ENCODE measurements at places on chromosomes 5 and 9.

- no peak for DNase-seq
Measured at GRCh38 chr9:112501287-112501686, 14.7 kb downstream of the KIAA1958 start.

DNA sequence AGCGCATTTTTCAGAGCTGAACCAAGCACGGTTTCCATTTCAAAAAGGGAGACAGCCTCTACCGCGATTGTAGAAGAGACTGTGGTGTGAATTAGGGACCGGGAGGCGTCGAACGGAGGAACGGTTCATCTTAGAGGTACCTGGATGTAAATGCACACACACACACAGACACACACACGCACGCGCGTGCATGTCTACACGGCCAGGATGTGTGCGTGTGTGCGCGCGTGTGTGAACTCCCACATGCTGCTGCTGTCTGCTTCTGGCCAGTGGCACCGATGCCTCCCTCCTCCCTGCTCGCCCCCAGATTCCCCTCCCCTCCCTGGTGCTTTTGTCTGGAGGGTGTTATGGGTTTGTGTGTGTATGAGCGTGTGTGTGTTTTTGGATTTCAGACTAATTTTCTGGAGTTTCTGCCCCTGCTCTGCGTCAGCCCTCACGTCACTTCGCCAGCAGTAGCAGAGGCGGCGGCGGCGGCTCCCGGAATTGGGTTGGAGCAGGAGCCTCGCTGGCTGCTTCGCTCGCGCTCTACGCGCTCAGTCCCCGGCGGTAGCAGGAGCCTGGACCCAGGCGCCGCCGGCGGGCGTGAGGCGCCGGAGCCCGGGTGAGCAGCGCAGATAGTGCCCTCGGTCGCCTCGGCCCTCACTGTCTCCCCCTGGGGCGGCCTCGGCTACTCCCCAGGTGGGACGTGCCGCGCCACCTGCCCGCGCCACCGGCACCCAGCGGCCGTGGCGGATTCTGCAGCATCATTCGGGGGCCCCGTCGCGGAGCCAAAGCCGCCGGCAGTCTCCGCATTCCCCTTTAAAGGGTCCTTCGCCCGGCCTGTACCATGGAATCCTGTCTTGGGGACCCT lies at the start of gene NTRK2:
NTRK2 (plus strand) TSS at position 442 of the 850 bp plus-strand sequence. CDS start 1,020 bp downstream, outside the sequence.
- DNase-seq = no peak

GRCh38 chr5:59685191-59685530 lies 208.4 kb downstream of the PDE4D start:
- no peak for DNase-seq

GRCh38 chr5:77208507-77209163 lies 1.8 kb upstream of the PDE8B start:
- no peak for DNase-seq

DNA sequence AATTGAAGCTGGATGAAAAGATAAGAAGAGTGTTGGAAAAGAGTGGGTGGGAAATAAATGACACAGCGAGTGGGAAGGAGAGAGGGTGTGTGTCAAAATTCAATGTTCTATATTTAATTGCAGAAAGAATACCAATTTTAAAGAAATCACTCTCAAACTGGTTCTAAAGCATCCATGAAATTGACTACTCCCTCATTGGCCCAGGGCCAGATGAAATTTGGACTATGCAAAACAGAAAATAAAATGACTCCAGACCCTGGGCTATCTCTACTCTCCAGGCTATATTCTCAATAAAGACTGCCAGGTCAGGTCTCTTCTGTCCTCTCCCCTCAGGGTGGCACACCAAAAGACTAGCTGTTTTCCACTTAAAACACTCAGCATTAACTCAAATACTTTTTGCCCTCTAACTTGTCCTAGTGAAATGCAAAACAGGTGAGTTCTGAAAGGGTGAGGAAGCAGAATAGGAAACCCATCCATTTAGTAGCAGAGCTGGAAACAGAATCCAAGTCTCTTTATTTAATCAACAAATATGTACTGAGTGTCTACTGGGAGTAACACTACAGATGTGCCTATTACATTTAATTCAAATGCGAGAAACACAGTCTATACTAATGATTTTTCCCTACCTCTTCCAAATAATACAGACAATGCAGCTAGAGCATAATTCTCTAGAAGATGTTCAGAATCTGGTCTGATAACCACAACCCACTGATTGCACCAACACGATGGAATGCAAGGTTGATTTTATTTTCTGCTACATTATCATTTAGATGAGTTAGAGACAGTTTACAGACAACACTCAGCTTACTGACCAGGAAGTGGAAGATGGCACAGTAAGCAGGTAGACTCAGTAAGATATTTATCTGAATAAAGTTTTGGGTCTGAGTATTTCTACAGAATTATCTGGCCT lies 42.1 kb downstream of the EFCAB9 start:
- no peak for DNase-seq

DNA sequence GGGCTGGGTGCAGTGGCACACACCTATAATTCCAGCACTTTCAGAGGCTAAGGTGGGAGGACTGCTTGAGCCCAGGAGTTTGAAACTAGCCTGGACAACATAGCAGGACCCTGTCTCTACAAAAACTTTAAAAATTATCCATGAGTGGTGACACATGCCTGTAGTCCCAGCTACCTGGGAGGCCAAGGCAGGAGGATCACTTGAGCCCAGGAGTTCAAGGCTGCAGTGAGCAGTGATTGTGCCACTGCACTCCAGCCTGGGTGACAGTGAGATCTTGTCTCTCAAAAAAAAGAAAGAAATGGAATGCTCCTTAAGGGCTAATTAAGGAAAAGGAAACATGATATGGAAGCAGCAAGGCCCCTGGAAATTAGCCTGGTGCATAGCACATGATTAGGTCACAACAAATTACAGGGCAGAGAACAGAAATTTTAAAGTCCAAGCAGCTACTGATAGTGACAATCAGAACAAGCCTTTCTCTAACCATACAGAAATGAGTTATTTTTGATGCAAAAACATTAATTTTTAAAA lies 19.5 kb downstream of the ANKH start:
- DNase-seq = no peak

DNA sequence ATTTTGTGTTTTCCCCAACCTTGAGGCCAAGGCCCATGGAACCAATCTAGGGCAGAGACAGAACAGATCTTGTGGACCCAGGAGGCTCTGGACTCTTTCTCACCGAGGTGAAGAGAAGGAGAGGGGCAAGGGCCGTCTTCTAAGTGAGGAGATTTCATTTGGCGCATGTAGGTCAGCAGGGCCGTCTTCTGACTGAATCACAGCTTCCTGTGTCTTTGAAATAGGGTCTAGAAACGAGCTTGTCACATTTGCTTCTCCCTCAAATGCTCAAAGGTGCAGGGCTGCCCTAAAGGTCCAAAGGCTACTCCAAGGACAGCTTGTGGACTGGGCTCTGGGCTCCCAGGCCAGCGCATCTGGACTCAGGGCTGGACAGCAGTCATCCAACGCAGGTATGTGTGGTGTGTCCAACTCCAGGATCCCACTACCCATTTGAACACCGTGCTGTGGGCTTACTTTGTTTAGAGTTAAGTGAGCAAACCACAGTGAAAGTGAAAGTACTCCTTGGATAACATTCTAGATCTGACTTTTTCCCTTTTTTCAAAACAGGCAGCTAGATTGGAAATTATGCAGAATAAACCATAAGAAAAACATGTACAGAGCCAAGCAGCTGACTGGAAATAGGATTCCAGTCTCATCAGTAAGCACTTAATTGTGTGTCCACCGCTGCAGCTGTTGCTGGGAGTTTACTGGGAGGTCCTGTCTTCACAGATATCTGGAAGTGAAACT lies 357.0 kb downstream of the GADD45G start:
- DNase-seq = no peak

DNA sequence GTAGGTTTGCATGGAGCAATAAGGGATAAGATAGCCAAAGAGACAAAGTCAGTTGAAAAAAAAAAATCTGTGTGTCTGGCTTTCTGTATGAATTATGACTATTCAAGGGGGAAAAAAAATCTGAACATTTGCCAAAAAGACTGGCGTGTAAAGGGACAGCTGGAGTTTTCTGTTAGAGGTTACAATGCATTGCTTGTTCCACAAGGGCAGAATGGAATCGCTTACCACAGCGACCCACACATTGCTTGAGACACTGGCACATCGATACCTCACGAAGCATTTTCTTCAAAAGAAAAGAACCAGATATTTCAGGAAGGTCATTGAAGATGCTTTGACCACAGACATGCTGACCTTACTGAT lies 327.8 kb downstream of the TMEM167A start:
- no peak for DNase-seq

- no peak for DNase-seq
Measured at GRCh38 chr5:122076050-122076461, 2.0 kb downstream of the LOX start.

GRCh38 chr5:109678447-109678846 lies 11.3 kb upstream of the MAN2A1 start:
- DNase-seq = no peak

- DNase-seq = no peak
Measured at GRCh38 chr5:12277504-12278192, 373.4 kb upstream of the CTNND2 start.

DNA sequence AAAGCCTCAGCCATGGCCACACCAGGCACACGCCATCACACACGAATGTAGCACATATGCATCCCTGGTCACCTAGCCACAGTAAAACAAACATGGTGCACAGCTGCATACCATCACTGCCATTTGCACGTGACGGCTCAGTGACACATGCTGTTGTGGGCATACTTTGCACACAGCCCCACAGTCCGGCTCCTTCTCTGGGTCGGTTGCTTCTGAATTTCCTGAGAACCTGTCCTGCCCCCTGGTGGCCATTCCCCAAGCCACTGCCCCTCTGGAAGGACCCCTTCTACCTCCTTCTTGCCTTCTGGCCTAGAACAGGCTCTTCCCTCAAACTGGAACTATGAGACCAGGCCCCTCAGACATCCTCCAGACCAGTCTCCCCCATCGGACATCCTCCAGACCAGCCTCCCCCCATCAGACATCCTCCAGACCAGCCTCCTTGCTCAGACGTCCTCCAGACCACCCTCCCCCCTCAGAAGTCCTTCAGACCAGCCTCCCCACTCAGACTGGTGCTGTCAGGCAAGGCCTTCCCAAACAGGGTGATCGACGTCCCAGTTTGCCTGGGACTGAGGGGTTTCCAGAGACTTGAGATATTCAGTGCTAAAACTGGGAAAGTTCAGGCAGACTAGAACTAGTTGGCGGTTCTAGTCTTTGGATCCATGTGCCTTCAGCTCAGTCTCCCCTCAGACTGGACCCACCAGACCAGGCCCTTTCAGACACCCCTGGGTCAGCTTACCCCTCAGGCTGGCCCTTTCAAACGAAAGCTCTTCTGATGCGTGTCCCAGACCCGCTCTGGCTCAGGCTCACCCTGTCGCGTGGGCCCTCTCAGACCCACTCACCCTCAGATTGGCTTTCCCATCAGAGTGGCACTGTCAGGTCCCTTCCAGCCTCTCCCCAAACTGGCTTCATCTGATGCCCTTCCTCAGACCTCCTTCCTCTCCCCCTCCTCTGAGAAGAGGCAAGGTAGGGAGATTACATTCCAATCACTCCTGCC lies 24.3 kb upstream of the ENHO start:
- DNase-seq = no peak

DNA sequence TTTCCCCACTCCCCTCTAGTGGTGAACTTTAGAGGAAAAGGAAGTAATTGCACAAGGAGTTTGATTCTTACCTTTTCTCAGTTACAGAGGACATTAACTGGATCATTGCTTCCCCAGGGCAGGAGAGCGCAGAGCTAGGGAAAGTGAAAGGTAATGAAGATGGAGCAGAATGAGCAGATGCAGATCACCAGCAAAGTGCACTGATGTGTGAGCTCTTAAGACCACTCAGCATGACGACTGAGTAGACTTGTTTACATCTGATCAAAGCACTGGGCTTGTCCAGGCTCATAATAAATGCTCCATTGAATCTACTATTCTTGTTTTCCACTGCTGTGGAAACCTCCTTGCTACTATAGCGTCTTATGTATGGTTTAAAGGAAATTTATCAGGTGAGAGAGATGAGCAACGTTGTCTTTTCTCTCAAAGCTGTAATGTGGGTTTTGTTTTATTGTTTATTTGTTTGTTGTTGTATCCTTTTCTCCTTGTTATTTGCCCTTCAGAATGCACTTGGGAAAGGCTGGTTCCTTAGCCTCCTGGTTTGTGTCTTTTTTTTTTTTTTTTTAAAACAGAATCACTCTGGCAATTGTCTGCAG lies 25.3 kb downstream of the SLC22A5 start:
- no peak for DNase-seq

DNA sequence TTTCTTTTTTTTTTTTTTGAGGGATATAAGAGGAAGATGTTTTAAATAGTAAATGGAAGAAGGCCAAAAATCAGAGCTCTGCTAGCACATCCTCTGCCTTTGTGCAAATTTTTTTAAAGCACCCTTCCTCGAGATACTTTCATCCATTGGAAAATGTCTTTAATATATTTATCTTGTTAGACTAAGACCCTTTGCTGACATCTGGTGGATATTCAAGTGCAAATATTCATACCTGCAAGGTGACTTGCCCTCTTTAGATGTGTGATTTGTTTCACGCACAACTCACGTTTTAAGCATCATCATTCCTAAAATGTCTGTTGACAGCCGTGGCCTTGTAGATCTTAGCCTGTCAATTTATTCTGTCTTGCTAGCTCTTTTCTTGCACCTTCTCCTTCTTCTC lies 258.5 kb downstream of the AGTPBP1 start:
- no peak for DNase-seq

GRCh38 chr5:57119031-57119430 lies 54.8 kb upstream of the GPBP1 start:
- no peak for DNase-seq

DNA sequence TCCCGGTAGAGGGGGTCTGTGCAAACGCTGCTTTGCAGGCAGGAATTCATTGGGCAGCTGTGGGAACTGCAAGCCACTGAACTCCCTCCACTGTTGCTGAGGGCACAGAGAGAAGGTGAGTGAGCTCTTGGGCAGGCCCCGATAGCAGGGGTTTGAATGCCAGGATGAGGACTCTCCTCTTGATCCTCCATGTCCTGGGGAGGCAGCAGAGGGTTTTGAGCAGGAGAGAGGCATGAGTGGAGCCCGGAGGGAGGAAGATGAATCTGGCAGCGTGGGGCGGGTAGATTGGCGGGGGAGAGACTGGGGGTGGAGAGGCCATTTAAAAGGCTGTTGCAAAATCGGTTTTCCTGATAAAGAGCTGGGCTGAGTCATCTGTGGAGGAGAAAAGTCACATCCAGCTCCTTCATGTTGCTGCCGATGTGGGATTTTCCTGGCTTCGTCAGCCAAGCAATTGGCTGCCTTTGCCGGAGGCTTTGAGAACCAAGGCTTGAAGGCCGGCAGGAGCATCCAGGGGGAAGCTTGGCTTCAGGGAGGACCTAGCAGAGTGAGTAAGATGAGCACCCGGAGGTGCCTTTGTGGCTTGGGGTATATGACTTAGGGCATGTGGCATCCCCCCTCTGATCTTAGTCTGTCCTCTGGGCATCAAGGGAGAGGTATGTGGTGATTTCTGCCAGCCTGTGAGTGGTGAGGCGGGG lies at the start of gene SYNPO:
SYNPO (plus strand) TSS at position 350 of the 695 bp plus-strand sequence. CDS start 7,616 bp downstream, outside the sequence.
- DNase-seq = no peak

DNA sequence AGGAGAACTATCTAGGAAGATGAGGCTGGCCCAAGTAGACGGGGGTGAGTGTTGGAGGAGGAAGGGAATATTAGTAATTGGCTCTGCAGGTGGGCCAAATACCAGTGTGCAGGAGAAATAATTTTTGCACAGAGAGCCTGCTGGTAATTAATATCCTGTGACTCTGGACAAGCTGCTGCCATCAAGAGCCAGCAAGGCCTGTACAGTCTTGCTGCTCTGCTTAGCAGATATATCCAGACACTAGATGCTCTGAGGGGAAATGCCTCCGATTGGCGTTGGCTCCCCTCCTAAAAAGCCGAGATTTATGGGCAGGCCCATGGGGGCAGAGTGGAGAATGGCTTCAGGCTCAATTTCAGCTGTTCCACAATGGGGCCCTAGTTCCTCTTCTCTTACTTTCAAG lies 29.6 kb upstream of the ASTN2 start:
- DNase-seq = no peak
